ENCODE measurements at places on chromosomes 16 and 17.

DNA sequence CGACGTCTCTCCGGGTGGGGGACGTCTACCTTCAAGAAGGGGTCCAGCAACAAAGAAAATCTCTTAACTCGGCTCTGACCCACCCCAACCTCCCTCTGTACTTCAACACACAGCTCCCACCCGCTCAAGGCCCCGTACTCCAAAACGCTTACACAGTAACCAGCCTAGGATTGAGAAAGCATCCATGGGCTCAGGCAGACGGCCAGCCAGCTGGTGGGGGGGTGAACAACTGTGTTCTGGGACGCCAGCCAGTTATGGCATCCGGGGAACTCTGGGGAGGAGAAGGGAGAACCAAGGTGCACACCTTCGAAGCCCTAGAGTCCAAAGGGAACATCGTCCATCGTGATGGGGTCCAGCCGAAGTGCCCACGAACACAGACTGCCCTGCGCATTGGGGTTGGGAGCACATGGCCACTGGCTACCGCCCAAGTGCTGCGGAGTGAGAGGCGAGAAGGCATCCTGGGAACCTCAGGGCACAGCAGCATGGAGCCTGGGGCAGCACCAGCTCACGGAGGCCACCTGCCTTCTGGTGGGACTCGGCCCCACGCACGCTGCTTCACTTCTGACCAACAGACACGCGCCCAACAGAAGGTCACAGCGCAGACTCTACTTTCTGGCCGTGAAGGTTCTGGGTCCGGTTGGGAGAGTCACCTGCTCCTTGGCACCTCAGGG lies 14.3 kb downstream of the SLC16A3 start:
- DNase-seq = no peak

- DNase-seq = no peak
These were observed 701 bp upstream of the MRC2 start for GRCh38 chr17:62626719-62627218.

DNA sequence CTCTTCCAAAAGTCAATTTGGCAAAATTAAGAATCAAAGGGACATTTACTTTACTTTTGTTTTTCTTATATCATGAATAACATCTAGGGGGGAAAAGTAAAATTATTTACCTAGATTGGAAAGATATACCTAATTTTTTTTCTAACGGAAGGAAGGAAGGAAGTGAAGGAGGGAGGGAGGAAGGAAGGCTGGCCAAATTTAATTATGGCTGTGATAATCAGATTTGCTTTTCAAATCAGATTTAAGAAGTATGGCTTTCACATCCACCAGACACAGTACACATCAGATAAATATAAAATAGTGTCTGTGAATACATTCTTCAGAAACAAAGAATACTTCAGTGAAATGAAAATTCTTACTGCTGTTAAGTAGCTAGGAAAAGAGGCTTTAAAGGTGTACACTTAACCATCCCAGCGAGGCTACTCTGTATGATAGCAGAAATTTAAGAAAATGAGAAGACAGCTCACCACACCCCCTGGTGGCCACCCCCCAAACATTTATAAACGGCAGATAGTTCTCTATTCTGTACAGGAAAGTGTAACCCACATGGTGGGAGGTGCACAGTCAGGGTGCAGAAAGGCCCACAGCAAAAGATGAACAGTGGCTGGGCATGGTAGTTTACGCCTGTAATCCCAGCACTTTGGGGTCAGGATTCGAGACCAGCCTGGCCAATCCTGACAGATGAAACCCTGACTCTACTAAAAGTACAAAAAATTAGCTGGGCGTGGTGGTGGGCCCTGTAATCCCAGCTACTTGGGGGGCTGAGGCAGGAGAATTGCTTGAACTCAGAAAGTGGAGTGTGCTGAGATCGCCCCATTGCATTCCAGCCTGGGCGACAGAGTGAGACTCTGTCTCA lies 150.8 kb downstream of the SSH2 start:
- peak; percentile 40 for DNase-seq

GRCh38 chr17:6660101-6660500 lies 8.5 kb downstream of the C17orf100 start:
- no peak for DNase-seq

DNA sequence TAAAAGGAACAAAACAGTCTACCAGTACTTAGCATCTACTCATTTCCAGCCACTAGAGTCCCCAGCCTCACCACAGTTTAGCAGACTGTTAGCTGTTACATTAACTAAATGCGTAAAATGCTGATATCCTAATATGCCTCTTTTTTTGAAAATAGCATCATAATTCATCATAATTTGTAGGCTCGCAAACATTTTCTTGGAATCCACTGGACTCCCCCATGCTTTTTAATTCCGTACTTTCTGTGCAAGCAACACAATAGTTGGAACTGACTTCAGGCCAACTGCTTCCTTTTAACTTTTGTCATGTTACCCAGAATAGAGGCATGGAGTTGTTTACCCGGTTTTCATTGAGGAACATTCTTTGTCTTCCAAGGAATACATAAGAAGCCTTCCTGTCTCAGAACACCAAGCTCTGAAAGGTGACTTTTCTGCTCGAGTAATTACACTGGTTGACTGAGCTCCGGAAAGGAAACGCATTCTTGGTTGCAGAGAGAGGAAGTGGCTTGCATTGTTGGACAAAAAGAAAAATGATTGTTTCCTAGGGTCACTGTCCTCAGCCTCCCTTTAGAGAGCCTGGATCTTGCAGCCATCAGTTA lies 30.9 kb upstream of the SEC14L1 start:
- DNase-seq = no peak

- DNase-seq = no peak
These were observed 55.9 kb downstream of the MYO18A start for GRCh38 chr17:29124135-29124924.

DNA sequence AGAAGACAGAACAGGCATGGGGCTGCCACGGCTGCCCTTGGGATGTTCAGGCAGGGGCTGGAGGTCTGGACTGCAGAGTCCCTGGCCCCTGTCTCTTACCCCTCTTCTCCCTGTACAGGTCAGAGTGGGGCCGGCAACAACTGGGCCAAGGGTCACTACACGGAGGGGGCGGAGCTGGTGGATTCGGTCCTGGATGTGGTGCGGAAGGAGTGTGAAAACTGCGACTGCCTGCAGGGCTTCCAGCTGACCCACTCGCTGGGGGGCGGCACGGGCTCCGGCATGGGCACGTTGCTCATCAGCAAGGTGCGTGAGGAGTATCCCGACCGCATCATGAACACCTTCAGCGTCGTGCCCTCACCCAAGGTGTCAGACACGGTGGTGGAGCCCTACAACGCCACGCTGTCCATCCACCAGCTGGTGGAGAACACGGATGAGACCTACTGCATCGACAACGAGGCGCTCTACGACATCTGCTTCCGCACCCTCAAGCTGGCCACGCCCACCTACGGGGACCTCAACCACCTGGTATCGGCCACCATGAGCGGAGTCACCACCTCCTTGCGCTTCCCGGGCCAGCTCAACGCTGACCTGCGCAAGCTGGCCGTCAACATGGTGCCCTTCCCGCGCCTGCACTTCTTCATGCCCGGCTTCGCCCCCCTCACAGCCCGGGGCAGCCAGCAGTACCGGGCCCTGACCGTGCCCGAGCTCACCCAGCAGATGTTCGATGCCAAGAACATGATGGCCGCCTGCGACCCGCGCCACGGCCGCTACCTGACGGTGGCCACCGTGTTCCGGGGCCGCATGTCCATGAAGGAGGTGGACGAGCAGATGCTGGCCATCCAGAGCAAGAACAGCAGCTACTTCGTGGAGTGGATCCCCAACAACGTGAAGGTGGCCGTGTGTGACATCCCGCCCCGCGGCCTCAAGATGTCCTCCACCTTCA lies 11.7 kb downstream of the TUBB3 start:
- DNase-seq = no peak

GRCh38 chr17:7186241-7186640 lies 7.1 kb upstream of the ASGR1 start:
- no peak for DNase-seq

GRCh38 chr17:51261024-51261963 lies 948 bp downstream of the UTP18 start:
- no peak for DNase-seq

DNA sequence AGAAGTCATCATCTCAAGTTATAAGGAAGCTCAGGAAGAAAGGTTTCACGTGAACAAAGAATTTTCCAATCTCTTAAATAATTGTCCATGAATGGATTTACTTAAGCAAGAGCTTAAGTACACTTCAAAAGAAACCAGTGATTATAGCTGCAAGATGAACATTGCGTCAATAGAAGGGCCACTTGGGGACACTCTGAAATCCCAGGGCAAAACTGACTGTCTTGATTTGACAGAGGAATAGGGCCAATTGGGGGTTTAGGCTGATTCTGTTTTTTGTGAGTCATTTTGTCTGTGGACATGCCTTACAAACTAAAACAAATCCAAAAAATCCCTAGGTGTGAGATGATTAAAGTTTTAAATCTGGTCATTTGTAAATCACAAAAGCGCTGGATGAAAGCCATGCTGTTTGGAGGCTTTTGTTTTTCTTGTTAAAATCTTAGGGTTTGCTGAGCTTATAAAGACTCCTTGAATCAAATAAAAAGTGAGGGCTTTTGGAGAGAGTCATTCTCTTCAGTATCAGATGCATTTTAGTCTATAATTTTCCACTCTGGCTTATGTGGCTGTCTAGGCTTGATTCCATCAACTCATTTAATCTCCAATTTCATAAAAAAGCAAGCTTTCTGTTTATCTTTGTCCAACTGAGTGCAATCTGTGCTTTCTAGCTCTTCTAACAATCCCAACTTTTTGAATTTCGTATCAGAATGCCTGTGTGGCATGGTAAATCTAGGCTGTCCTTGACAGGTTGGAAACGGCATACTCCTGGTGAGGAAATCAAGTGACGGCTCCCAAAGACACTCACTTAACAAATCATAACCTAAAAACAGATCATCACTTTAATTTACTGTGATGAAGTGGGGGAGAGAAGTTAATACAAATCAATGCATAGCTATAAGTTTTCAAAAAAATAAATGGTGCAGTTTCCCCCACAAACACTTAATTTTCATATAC lies 98.2 kb upstream of the SOX9 start:
- no peak for DNase-seq

DNA sequence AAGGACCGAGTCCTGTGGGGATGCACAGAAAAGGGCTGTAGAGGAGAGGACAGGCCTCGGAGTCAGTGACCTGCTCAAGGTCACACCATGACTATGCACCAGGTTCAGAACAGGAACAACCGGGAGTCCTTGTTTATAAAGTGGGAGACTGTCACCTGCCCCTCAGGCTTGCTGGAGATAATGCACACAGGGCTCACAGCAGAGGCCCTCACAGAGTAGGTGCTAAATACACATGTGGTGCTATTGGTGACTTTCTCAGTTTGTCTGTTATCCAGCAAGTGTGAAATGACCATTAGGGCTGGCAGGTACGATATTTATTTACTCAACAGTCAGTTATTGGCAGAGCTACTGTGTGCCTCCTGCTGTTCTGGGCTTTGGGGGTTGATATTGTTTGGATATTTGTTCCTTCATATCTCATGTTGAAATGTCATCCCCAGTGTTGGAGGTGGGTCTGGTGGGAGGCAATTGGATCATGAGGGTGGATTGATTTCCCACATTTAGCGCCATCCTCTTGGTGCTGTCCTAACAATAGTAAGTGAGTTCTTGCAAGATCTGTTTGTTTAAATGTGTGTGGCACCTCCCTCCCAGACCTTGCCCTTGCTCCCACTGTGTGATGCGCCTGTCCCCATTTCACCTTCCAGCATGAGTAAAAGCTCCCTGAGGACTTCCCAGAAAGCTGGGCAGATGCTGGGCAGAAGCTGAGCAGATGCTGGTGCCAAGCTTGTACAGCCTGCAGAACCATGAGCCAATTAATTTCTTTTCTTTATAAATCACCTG lies 162.1 kb upstream of the MPHOSPH6 start:
- DNase-seq = no peak

DNA sequence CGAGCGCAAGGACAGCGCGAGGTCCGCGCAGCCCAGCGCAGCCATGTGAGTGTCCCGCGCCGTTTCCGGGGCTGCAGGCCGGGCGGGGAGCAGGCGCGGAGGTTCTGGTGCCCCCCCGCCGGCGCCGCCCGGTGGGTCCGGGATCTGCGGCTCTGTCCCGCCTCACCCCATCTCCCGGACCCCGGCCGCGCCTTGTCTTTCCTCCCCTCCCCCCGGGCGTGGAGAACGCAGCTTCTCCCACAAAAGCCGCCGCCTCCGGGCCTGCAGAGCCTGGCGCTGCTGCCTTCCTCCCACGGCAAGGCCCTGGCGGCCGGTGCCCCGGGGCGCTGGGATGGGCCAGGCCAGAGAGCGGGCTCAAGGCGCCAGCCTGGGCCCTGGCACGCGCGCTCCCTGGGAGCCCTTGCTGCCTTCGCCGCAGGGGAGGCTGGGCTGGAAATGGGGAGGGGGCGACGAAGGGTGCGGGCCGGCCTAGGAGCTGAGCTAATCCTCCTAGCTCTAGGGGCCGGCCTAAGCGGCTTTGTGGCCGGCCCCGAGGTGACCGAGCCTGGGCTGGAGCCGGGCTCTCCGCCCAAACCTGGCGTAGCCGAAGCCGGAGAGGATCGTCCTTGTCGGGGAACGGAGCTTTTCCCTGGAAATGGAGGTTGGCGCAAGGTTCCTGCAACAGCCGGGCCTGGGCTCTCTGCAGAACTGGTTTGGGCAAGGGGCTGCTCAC lies 397 bp downstream of the RIPOR1 start:
- no peak for DNase-seq

DNA sequence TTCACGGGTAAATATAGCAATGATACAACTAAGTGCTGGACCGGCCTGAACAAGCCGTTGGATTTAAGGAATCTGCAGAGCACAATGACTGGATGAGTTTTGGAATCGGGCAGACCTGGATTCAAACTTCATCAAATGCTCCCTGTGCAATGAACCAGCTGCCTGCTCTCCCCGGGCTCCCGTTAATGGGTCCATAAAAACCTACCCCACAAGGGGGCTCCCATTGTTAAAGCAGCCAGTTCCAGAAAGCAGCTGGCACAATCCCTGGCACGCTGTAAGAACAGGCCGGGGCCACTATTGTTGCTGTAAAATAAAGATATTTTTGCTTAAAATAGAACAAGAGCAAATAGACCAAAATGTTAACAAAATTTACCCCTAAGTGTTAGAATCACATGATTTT lies 131.9 kb downstream of the C16orf95 start:
- DNase-seq = no peak

GRCh38 chr17:77133087-77133638 lies 7.6 kb upstream of the SEC14L1 start:
- no peak for DNase-seq

DNA sequence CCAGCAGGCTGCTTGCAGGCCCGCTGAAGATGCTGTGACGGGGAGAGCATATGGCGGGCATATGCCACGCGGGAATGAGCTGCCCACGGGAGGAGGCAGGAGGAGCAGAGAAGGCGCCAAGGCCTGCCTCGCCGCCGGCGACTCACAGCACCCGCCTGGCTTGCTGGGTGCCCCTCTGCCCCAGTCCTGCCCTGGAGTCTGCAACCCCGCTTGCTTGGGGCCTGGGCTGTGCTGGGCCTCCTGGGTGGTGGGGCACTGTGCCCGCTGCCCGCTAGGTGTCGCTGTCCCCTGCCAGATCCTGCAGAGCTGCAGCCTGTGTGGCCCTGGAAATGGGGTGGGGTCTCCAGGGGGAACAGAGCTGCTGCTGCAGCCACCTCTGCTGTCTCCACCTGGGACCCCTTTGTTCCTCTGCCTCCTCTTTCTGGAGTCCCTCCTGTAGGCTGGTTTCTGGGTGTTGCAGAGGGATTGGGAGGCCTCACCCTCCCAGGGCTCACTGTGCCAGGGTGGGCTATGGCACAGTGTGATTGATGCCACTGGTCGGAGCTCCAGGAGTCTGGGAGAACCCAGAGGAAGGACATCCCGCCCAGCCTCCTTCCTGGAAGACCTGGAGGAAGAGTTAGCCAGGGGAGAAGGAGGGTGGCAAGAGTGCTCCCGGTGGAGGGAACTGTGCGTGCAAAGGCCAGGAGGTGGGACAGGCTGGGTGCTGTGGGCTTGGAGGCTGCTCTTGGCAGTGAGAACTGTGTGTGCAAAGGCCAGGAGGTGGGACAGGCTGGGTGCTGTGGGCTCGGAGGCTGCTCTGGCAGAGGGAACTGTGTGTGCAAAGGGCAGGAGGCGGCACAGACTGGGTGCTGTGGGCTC lies 141.0 kb upstream of the CIBAR2 start:
- DNase-seq = peak; percentile 77
